ENCODE measurements at places on chromosomes 7 and 10.

GRCh38 chr10:62010366-62010765 is 108.9 kb downstream of the ARID5B start:
- DNase-seq, result no peak

DNA sequence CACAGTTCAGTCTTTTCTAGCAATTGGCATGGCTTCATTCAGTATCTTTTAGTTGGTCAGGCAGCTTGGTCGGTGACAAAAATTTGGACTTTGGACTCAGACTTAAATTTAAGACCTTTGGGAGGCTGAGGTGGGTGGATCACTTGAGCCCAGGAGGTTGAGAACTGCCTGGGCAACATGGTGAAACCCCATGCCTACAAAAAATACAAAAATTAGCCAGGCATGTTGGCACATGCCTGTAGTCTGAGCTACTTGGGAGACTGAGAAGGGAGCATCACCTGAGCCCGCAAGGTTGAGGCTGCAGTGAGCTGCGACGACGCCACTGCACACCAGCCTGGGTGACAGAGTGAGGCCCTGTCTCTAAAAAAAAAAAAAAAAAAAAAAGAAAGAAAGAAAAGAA is 19.5 kb upstream of the ITPRID1 start:
- no peak for DNase-seq

DNA sequence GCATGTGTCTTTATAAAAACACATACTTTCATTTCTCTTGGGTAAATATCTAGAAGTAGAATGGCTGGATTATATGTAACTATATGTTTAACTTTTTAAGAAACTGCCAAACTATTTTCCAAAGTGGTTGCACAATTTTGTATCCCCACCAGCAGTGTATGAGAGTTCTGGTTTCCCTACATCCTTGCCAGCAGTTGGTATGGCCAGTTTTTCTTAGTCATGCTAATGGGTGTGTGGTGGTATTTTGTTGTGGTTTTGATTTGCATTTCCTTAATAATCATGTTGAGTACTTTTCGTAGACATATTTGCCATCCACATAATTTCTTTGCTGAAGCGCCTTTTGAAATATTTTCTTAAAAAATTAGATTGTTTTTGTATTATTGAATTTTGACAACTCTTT is 60.3 kb downstream of the NEUROG3 start:
- DNase-seq, result no peak

- DNase-seq, result no peak
Observed at GRCh38 chr10:121362026-121362425, 236.2 kb downstream of the FGFR2 start.

- no peak for DNase-seq
Observed at GRCh38 chr7:42351316-42351935, 114.4 kb upstream of the GLI3 start.

GRCh38 chr7:101410743-101411507 is 48.2 kb downstream of the COL26A1 start:
- DNase-seq, result no peak

- no peak for DNase-seq
Observed at GRCh38 chr10:25398680-25399079, 223.9 kb downstream of the GPR158 start.

DNA sequence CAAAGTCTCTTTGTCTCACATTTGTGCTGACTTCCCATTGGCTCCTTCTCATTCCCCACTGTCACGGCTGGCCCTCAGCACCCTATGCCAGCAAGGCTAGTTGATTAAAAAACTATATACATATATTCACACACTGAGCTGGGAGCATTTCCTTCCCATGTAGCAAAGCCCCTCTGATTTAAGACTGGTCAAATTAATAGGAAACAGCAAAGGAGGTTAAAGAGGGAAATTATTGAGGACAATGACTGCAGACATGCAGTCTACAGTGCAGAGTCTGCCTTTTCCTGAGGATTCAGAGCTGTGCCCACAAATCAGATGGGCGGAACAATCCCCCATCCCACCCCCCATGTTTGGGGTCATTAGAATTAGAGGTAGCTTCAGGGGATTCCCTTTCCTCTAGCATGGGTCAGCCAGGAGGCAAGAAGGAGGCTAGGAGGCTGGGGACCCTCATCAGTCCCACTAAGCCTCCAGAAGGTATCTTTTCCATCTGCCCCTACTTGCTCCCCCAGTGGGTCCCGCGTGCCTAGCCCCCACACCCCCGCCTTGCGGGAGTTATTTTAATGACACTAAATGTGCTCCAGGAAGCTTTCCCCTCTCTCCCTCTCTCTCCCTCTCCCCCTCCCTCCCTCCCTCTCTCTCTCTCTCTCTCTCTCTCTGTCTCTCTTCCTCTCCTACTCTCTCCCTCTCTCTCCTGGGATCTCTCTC is 9.8 kb upstream of the DLX6 start:
- no peak for DNase-seq

- no peak for DNase-seq
Observed at GRCh38 chr7:73841689-73842066, 638 bp downstream of the METTL27 start.

DNA sequence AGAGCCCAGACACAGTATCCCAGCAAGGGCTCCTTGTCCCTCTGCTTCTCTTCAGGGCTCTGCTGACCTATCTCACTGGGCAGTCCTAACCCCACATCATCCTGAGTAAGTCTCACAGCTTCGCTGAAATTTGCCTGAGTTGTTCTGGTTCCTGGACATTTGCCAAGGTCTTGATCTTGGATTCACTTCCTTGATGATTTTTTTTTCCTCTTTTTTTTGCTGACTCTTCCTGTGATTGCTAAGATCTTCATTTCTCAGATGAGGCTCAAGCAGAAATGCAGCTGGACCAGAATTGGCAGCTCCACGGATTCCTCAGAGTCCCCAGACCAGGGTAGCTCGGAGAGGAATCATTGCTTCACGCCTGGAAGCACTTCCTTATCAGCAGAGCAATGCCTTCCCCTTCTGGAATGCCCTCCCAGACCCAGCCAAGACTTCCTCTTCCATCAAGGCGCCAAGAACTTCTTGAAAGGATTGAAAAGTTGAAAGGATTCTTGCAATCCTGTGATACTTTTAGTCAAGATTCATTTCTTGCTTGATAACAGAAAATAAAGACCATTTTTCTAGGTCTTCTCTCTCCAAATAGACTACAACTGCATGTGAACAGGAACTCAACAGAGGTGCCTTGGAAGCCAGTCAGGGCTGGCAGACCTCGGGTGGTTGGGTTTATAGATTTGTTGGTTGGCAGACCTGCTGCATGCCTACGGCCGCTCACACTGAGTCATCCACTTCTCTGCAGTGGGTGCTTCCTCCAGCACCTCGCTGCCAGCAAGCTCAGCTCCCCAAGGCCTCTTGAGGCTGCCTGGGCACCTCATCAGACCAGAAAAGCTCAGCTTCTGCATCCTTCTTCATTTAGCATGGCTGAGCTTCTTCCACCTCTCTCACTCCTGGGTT is 8.8 kb upstream of the AFAP1L2 start:
- no peak for DNase-seq

GRCh38 chr10:126242397-126243260 is 145.6 kb downstream of the ADAM12 start:
- no peak for DNase-seq

GRCh38 chr7:105028004-105028403 is 14.0 kb downstream of the KMT2E start:
- DNase-seq, result no peak

DNA sequence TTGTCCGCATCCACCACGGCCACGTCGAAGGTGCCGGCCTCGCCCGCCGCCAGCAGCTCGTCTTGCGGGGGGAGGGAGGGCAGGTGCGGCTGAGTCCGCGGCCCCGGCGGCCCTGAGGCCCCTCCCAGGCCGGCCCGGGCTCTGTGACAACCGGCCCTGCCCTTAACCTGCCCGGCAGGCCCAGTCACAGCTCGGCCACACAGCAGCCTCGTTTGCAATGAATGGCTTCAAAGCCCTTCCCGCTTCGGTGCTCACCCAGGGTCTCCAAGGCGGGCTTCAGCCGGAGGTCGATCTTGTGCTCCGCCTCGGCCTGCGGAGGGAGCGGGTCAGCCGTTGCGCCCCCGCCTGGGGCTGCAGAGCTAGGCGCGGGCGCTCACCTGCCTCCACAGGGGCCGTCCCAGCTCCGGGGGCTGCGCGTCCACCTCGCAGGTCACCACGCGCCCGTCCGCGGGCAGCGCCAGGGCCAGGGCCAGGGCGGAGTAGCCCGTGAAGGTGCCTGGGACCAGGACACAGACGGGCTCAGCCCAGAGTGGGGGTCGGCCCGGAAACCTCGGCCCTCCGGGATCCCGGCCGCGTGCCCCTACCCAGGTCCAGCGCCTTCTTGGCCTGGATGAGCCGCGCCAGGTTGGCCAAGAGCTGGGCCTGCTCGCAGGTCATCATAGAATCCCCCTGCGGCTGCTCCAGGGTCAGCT is 928 bp downstream of the COMTD1 start:
- no peak for DNase-seq

- DNase-seq, result no peak
Observed at GRCh38 chr7:114481999-114482398, 67.4 kb downstream of the FOXP2 start.

DNA sequence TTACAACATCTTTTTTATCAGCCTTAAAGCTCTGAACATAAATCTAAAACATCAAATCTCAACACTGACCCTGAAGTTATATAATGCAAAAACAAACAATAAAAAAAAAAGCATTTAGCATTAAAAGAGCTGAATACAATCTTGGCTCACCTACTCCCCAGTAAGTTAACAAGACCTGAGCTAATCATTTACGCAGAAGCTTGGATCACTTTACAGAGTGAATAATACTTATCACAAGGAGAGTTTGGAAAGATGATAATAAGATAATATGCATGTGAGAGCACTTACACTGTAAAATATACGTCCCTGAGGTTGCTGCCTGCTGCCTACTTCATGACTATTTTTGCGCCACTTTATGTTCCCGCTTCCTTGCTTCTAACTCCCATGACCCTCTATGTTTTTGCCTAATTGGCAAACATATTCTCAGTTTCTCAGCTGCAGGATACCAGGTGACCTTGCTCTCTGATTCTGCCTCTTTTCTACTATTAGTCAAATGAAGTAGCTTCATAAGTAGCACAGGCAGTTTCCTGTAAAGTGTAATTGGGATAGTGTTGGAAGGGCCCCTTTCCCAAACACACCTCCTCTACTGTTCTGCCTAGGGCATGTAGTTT is 333.6 kb downstream of the LRRTM3 start:
- DNase-seq, result no peak

GRCh38 chr10:101305320-101306241 is 48.4 kb upstream of the BTRC start:
- DNase-seq, result no peak

DNA sequence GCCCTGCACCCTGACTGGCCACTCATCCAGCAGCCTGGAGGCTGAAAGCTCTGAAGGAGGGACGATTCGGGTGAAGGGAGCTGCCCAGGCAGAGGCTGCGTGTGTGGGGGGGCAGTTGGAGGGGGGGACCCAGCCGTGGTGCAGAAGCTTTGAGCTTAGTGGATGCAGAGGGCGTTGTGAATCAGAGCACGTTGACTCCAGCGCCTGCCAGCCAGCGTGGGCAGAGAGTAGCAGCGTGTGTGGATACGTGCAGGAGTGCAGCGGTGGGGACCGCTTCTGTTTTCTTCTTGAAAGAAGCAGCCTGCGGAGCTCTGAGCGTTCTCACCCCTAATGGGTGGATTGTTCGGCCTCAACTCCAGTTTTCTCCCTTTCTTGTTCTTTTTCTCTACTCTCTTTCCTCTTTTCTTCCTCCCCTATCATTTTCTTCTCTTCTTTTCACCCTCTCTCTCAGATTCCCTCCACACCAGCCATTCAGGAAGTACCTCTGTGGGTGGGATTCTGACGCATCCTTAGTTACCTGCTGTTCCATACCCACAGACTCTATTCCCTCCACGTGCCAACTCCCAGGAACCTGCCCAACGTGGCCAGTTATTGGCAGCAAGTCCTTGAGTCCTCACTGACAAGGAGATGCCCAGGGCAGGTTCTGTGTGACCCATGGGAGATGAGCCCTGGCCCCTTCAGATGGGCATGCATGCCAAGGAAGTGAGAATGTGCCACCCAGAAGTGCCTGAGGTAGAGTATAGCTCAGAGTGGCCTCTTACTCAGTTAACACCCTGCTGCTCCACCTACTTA is 47.4 kb downstream of the SORCS3 start:
- DNase-seq, result no peak

DNA sequence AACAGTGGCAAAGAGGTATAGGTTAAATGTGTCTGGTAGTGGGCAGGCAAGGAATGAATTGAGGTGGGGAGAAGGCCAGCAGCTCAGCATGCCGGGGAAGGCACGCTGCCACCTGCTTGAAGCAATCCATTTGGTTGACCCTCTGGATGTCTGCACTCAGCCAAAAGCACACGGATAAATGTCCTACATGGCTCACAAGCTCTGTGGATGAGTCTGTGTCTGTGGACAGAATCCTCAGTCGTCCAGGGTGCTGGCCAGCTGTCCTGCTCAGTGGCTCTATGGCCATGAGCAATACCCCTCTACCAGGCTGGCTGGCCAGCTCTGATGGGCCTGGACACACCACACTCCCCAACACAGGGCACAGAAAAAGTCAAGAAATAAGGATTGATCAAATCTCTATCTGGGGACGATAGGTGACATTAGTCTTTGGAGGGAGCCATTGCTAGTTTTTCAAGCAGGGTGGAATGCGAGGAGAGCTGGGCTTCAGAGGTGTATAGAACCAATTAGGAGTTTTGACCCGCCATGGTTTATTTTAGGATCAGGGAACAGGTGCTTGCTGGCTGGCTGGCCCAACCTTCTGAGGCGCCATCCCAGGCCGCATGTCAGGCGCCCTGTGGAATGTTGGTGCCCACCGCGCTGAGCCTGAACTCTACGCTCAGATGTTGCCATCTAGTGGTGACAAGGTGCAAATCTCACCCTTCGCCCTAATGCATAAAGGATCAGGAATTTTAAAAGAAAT is 493.4 kb downstream of the TNS3 start:
- no peak for DNase-seq

- no peak for DNase-seq
Observed at GRCh38 chr7:143256932-143257331, 6.3 kb upstream of the GSTK1 start.

Data from stimulated activated CD4-positive, alpha-beta T cell treated with anti-CD3 and anti-CD28 coated beads, Interleukin-15, amount 100 ng/mL, for 1 hour (primary cell).